IMR-90 (cell line): ENCODE measurements at places on chromosomes 1 and 21. TPM values are rescaled to one million over a fixed set of nuclear protein-coding genes. Genes with fewer than 3 reads are reported as not detected.
A peak's percentile ranks its signal among the peaks of the same experiment; 100 is the strongest.

Gene TRABD2B
- polyA plus RNA-seq: not detected in 2 replicates

DNA sequence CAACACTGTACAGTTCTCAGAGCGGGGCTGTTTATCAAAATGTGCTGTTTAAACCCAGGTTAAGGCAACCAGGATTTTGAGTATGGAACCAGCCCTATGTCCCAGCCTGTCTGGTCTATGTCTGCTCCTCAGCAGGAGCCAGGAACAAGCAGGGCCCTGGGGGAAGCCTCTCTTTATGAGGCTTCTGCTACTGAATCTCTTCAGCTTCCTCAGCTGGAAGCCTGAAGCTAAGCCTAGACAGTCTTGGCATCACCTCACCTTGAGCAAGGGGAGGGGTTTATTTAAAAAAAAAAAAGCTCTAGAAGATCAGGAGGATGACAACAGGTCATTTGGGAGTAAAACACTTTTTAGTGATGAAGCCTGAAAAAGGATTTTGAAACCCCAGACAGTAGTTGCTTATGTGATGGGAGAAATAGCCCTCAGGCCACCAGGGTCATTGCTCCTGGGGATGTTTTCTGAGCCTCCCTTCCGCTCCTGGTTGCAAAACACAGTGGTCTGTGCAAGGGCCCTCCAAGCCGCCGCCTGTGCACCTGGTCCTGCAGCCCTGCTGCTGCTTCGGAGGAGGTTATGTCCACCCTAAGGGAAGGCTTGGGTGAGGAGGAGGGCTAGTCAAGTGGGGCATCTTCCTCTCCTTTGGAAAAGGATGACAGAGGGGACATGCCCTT is 21.8 kb upstream of the GRHL3 start:
- DNase-seq: no peak

GRCh38 chr1:84753516-84754385 is 63.5 kb upstream of the SSX2IP start:
- DNase-seq: peak; percentile 78

DNA sequence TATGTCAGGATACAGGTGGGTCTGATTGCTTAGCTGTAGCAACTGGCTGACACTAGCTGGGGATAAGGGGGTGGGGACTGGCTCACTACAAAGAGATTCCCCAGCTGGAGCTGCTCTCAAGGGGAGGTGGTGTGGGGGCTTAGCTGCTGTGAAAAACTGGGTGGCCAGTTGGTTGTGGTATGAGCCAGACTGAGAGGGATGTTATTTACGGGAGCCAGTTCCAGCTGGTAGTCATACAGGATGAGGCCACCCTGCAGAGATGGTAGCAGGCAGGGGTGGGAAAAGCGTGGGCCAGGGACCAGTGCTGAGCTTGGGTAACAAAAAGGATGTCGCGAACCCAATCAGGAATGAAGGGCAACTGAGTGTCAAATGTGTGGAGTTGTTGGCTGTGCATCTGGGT is 204.0 kb upstream of the C21orf91 start:
- no peak for DNase-seq

- DNase-seq: no peak
Observed at GRCh38 chr1:228978484-228979324, 243.4 kb downstream of the RHOU start.

- DNase-seq: peak; percentile 57
Observed at GRCh38 chr1:245837718-245838117, 669.4 kb downstream of the SMYD3 start.

DNA sequence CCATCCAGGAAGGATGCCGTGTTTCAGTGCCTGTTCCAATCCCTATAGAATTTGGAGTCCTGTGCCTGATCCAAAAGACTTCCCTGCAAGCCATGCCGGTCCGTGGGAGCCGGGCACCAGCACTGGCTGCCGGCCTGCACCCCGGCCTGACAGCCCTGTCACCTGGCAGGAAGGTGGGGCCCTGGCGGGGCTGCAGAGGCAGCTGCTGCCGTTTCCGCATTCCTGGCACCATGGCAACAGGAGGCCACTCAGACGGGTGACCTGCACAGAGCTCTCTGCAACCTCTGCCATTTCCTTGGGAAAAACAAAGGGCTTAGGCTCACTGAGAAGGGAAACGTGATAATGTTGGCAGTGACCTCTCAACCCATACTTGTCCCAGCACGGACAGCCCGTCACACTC is 63.2 kb upstream of the TMEM51 start:
- no peak for DNase-seq

Gene CELA3A
- polyA plus RNA-seq: not detected in 2 replicates

DNA sequence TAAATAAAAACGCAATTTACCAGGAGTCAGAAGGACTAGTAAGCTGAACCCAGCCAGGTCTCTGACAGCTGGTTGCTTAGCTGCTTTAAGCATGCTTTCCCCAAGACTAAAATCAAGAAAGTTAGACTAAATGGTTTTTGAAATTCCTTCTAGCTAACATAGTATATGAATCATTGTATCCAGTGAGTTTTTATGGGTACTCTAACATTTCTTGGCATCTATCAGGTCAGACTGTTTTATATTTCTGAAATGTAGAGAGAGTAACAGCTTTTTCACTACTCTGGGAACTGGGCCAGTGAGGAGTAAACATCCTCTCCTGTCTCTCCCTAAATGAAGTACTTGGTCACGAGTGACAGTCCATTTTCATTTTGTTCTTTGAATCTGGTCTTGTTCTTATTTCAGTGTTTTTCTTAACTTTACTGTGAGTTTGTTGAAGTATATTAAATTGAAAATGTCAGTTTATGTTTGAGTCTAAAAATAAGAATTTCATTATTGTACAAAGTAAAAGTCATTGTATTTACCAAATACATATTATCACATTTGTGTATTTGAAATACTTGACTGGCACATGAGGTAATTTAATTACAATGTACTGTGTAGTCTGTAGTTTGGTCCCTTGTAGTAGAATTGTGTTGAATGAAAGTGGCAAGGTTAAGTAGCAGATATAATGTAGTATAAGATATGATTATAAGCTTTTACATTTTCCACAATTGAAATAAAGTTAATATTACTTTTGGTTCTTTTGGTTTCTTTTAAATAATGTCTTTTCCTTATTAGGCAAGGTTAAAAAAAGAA is 47.6 kb downstream of the PKN2 start:
- DNase-seq: peak; percentile 97

Gene LCE6A
- not detected in 2 replicates for polyA plus RNA-seq

Gene TFF1
- not detected in 2 replicates for polyA plus RNA-seq

Gene WNT9A
- 0.36 and 0.42 TPM in 2 replicates for polyA plus RNA-seq

GRCh38 chr1:238248356-238248755 is 357.6 kb upstream of the ZP4 start:
- DNase-seq: no peak

Gene CTTNBP2NL
- polyA plus RNA-seq: 11.0 and 12.4 TPM in 2 replicates

- DNase-seq: no peak
Observed at GRCh38 chr1:23370709-23371584, 1.3 kb upstream of the ZNF436 start.

DNA sequence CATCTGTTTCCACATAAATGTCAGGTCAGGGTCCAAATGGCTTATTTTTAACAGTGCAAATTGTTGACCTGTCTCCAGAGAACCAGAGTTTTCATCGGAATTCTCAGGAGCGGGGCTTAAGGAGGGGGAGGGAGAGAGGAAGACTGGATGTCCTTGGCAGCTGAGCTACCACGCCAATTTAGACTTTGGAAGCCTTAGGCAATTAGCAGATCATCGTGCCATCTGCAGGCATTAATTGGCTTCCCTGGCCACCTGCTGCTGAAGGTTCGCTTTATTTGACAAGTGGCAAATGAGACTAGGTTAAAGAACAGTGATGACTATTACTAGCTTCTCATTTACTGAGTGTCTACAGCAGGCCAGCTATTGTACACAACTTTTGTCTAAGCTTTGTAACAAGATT is 43.7 kb downstream of the HLX start:
- no peak for DNase-seq

Gene NPR1
- 0.02 and 0.03 TPM in 2 replicates for polyA plus RNA-seq

Gene TMEM200B
- polyA plus RNA-seq: 4.6 and 6.2 TPM in 2 replicates

DNA sequence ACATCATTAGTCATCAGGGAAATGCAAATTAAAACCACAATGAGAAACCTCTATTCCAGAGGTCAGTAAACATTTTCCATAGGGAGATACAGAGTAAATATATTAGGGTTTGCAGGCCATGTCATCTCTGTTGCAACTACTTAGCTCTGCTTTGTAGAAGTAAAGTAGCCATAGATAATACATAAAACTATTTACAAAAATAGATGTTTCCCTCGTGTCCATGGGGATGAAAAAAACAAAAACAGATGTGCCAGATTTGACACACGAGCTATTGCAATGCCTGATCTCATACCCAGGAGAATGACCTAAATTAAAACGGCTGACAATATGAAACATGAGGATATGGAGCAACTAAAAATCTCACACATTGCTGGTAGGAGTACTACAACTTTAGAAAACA is 17.3 kb downstream of the LTN1 start:
- peak; percentile 45 for DNase-seq

Gene CFHR1
- polyA plus RNA-seq: not detected in 2 replicates

- DNase-seq: peak; percentile 78
Observed at GRCh38 chr1:54857746-54858561, 29.0 kb downstream of the DHCR24 start.

Gene SYPL2
- 0.55 and 0.65 TPM in 2 replicates for polyA plus RNA-seq

Gene WDR77
- polyA plus RNA-seq: 87.0 and 91.9 TPM in 2 replicates

Gene SLC1A7
- 0.05 and 0.06 TPM in 2 replicates for polyA plus RNA-seq

GRCh38 chr1:24972221-24972914 is 42.3 kb upstream of the RUNX3 start:
- peak; percentile 33 for DNase-seq

GRCh38 chr1:224767031-224767430 is 150.9 kb downstream of the CNIH3 start:
- no peak for DNase-seq

- no peak for DNase-seq
Observed at GRCh38 chr21:38384675-38385426, 113.4 kb downstream of the ERG start.

GRCh38 chr1:232667094-232667777 is 37.3 kb upstream of the SIPA1L2 start:
- no peak for DNase-seq

DNA sequence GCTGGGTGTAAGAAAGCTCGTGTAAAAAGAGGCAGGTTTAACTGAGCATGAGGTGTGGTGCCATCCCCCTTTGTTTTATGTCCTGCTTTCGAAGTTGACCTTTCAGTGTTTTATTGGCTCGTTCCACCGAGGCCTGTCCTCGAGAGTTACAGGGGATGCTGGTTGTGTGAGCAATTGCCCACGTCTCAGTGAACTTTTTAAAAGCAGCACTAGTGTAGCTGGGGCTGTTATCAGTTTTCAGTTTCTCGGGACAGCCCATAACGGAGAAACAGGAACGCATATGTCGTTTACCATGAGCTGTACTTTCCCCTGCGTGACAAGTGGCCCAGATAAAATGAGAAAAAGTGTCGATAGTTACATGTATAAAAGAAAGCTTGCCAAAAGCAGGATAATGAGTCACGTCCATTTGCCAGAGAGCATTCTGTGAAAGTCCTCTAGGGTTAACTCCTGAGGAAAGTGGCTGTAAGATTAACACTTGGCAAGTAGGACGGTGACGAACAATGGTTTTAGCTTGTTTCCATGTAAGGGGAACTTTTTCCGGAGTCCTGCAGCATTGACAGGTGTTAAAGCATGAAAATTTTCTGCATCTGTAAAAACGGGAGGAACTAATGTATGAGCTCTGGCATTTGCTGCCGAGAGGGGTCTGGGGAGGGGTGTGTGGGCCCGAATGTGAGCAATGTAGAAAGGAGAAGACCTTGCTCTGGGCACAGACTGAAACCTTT is 7.8 kb upstream of the LRRC47 start:
- DNase-seq: no peak

DNA sequence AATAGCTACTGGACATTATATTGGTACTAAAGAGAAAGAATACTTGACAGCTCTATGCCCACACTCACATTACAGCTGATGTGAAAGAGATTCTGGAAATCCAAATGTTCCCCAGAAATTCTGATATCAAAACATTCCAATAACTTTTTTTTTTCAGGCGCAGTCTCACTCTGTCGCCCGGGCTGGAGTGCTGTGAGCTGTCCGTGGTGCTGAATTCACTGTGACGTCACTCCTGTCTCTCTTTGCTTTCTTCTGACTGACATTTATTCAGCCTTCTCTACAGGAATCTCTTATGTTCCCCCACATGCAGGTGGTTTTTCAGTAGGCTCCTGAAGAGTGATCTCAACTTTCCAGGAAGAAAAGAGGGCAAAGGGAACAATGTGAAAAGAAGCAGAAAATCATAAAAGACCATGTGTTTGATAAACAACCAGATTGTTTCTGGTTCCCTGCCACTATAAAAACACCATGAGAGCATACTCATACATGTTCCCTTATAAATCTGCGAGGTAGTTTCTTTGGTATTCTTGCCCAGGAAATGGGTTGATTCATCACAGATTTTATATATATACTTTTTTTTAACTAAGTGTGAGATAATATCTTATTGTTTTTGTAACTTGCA is 6.2 kb downstream of the S100A7A start:
- DNase-seq: peak; percentile 64

Gene ACTL8
- polyA plus RNA-seq: 0.07 and 0.09 TPM in 2 replicates

Gene PCSK9
- polyA plus RNA-seq: 0.14 and 0.17 TPM in 2 replicates

- DNase-seq: no peak
Observed at GRCh38 chr21:40282912-40283886, 416.0 kb downstream of the PCP4 start.

GRCh38 chr1:40004857-40005256 is 35.7 kb upstream of the CAP1 start:
- no peak for DNase-seq

DNA sequence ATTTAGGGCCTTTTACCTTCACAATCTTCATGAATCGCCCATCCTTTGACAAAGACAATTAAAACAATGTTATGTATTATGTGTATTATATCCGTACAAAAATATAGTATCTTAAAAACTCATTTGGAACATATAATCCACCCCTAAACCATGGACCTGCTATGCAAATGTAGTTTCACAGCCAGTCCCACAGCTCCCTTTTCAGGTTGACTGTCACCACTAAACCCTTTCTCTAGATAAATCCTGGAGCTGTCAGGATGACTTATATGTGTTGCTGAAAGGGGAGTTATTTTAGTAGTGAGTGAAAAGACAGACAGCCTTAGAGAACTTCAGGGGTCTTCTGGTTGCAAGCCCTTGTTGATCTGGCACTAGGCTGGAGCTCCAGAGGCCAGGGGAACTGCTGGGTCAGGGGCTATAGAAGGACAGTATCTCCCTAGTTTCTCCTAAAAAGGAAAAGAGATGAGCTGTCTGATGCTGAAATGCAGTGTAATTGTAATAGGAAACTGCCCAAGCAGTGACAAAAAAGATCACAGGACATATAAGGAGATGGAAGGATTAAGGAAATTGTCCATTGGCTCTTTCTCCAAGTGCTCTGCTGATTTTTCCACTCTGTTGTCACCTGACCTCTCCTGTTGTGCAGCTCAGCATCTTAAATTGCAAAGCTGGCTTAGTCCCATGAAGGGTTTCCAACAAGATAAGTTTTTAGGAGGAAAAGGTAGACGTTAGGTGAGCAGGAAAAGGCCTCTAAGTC is 127.7 kb downstream of the S1PR1 start:
- DNase-seq: peak; percentile 9

Gene UBIAD1
- polyA plus RNA-seq: 9.4 and 9.5 TPM in 2 replicates

- peak; percentile 86 for DNase-seq
Observed at GRCh38 chr1:28123461-28123961, 35.1 kb upstream of the EYA3 start.

DNA sequence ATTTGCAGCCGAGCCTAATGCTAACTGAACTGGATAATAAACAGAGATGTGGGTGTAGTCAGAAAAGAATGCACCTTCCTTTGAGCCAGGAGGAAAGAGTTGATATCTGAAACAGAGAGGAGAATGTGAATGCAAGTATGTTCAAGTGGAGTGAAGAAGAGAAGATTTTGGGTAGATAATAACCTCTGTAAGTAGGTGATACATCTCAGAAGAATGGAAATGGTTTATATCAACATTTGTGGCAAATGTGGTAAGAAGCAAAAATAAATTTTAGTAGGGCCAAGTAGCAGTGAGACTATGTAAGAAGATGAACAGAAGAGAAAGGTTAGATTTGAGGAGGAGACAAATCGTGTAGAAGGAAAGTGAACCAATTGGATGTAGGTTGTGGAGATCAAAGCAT is 1.7 kb upstream of the DNTTIP2 start:
- DNase-seq: peak; percentile 60
